ENCODE measurements at places on chromosomes 2 and 18. TPM values are rescaled to one million over a fixed set of nuclear protein-coding genes. Genes with fewer than 3 reads are reported as not detected.

DNA sequence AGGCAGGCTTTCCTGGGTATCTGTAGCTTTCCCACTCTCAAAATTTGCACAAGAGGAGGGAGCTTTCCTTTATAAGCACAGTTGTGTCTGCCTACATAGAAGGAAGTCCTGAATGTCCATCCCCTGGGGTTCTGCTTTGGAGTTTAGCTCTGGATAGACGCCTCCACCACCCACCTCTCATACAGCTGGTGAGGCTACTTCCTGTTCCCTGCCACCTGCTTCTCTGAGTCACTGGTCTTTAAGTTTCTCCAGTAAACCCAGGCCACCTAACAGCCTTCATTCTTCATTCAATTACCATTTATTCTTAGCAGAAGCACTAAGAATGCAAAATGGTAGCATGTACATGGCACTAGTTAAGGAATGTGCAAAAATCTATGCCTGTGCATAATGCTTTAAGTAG is 407.8 kb downstream of the CDH2 start:
- DNase-seq, result no peak

DNA sequence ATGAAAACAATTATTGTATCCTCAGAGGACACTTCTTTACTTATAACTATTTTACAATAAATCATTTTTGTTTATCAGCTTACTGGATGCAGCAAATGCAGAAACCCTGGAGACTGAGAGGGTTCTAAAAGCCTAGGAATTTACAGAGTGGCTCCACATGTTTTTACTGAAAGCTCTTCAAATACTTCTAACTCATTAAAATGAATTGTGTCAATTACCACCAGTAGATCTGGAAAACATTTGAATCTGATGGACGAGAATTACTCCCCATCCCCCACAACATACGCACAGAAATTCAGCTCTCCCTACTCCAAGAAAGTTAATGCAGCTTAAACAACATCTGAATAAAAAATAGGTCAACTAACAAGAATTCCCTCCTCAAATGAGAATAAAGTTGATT is 319.8 kb upstream of the FIGN start:
- no peak for DNase-seq

DNA sequence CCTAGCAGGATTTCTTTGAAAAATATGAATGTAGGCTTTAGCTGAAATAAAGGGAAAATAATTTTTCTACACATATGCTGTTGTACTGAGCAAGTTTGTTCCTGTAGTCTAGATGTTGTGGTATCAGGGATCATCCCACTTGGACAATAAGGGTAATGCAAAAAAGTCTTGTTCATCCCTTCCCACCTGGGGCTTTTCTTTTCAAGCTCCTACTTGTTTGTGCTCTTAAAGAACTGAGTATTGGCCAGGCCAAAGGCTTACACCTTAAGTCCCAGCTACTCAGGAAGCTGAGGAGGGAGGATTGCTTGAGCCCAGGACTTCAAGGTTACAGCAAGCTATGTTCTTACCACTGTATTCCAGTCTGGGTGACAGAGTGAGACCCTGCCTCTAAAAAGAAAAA is 35.5 kb downstream of the ZC3H6 start:
- no peak for DNase-seq

DNA sequence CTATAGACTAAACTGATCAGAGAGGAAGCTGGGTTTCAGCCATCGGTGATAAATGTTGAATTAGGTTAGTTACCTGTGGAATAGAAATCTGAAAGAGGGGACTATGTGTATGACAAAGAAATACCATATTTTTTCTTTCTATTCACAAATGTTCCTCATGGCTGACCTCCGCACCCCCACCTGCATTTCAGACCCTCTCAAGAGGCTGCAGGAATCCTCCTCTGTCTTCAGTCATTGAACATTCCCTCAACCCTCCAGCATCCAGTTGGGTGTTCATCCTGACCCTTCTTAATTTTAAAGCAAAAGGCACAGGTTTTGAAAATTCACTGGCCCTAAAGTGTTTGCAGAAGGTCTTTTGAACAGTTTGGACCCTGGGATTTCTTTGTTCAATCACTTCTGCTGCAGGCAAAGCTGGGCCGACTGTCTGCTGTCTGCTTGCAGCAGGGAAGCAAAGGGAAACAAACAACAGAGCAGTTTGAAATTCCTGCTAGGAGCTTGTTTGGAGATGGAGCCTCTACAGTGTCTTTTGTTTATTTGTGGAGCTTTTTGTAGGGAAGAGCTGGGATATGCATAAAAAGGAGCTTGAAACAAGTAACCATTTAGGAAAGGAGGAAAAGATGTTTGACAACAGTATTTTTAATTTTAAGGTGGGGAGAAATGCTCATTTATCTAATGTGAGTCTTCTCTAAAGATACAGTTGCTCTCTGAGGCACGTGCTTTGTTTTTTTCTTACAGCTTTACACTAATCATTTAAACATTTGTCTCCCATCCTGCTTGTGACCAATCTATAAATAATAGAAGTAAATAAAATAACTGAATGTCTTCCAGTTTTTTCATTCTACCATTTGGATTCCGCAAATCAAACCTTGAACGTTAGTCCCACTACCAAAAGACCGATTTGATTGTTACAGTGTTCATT is 213.3 kb upstream of the MMADHC start:
- DNase-seq, result no peak

SPAG16 gene
- 9.4 TPM for total RNA-seq

RGPD3 gene
- 0.34 TPM for total RNA-seq

All from activated CD8-positive, alpha-beta T cell treated with anti-CD3 and anti-CD28 coated beads for 36 hours (primary cell).